Activated T-helper 2 cell treated with anti-CD3 and anti-CD28 coated beads, Interferon-gamma antibody, Interleukin-2, Interleukin-4, amounts not matched to agents 10 μg/mL and 5 μg/mL and 100 μg/mL, durations not matched to agents 14 hours and 24 hours and 36 hours (primary cell): ENCODE measurements at places on chromosomes 2 and 18. TPM values are rescaled to one million over a fixed set of nuclear protein-coding genes. Genes with fewer than 3 reads are reported as not detected.

Gene DLGAP1
- not detected in 2 replicates for total RNA-seq

Gene PLCL1
- total RNA-seq = 1.8 and 2.0 TPM in 2 replicates

Gene CCDC141
- total RNA-seq = 3.6 and 4.2 TPM in 2 replicates

Gene TSHZ1
- total RNA-seq = 11.5 and 12.0 TPM in 2 replicates

Gene L3MBTL4
- 0.05 and 0.11 TPM in 2 replicates for total RNA-seq

Gene RRM2
- total RNA-seq = 374 TPM in 2 replicates

Gene KIAA2012
- total RNA-seq = not detected in 2 replicates

Gene DNER
- not detected in 2 replicates for total RNA-seq

Gene CXCR1
- total RNA-seq = not detected in 2 replicates

Gene ASTL
- 1.3 and 1.5 TPM in 2 replicates for total RNA-seq

Gene FAM210A
- 30.3 and 33.8 TPM in 2 replicates for total RNA-seq

Gene CD8B
- 0.64 and 1.0 TPM in 2 replicates for total RNA-seq

Gene TMEM163
- 0.09 and 0.27 TPM in 2 replicates for total RNA-seq

Gene GPR35
- 24.9 and 27.4 TPM in 2 replicates for total RNA-seq

Gene GRHL1
- 0.90 and 1.4 TPM in 2 replicates for total RNA-seq

Gene SAG
- total RNA-seq = 0.05 TPM in 1 of 2 replicates, not detected in the other

Gene SPP2
- total RNA-seq = not detected in 2 replicates

Gene RTP5
- total RNA-seq = 0.09 and 0.30 TPM in 2 replicates

Gene CMPK2
- 2.8 and 2.9 TPM in 2 replicates for total RNA-seq

Gene DSEL
- 0.05 TPM in 1 of 2 replicates, not detected in the other for total RNA-seq

Gene PIKFYVE
- total RNA-seq = 30.3 and 34.1 TPM in 2 replicates

Gene HOXD13
- total RNA-seq = not detected in 2 replicates

Gene MAP3K19
- not detected in 2 replicates for total RNA-seq
